GM19239 (cell line): ENCODE measurements at places on chromosomes 7 and 10.

DNA sequence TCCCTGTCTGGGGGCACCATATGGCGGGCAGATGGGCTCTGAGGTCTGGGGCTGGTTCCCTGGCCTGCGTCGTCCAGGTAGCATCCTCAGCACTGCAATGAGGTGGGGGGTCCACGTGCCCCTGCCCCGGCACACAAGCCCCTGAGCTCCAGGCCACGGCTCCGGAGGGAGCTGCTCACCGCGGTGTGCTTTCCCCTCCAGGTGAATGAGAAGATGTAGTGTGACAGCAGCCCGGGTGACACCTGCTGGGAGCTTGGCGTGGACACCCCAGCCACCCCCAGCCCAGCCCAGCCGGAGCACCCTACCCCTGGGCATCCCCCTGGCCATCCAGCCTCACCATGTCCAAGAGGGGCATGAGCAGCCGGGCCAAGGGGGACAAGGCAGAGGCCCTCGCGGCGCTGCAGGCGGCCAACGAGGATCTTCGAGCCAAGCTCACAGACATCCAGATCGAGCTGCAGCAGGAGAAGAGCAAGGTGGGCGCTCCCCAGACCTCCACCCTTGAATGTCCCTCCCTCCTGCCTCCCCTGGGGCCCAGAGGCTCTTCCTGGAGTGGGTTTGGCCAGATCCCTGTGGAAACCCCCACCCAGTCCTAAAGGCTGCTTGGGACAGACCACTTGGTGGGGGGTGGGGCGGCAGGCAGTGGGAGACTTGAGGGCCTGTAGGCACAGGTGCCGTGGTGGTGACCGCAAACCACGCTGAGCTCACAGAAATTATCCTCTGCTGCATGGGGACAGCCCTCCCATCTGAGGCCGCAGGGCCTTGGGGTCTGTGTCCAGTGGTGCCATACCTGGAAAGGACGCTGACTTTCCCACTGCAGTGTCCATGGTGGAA, 38.9 kb downstream of the JAKMIP3 start:
- no peak for DNase-seq

GRCh38 chr10:9010093-9010492, 955.6 kb downstream of the GATA3 start:
- no peak for DNase-seq

DNA sequence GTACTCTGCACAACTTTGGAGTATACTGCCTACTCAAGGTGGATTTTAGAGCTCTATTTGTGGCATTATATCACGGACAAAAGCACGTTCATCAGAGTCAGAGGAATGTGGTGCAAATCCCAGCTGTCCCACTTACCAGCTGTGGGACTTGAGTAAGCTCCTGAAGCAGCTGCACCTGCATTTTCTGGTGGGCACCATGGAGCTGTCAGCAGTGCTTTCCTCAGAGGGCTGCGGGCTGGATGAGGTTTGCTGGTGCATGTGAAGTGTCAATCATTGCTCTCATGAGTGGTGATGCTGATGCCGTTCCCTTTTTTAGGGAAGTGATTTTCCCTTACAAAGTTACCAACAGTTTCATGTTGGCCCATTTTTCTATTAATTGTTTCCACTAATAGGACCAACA, 53.4 kb downstream of the EGFR start:
- no peak for DNase-seq

DNA sequence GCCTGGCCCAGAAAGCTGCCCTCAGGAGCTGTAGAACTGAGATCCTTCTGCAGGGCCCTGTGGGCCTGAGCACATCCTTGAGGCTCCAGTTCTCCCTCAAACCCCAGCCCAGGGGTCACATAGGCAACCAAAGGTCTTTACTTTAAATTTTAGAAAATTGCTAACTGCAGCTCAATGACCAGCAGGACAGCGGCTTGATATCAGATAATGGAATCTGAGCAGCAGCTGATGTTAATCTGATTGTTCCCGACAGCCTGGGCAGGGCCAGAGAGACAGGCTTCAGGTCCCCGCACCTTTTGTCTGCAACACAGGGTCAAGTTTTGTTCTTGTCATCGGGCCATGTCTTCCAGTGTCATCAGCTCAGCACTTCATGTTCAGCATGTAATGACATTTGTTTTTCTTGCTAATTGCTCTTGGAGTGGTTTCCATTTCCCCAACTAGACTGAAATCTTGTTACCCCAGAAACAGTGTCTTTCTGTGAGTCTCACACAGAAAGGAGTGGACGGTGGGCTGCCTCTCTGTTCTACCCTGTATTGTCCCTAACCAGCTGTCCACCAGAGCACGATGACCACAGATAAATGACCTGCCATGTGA, 91.0 kb downstream of the PAXIP1 start:
- no peak for DNase-seq

GRCh38 chr10:121048749-121049148, 197.6 kb downstream of the WDR11 start:
- DNase-seq = no peak
